Stimulated activated effector memory CD8-positive, alpha-beta T cell treated with anti-CD3 and anti-CD28 coated beads, Interleukin-12 subunit alpha, Interleukin-12 subunit beta, amount 100 ng/mL, for 72 hours (primary cell): ENCODE measurements at places on chromosomes 3 and 15.

DNA sequence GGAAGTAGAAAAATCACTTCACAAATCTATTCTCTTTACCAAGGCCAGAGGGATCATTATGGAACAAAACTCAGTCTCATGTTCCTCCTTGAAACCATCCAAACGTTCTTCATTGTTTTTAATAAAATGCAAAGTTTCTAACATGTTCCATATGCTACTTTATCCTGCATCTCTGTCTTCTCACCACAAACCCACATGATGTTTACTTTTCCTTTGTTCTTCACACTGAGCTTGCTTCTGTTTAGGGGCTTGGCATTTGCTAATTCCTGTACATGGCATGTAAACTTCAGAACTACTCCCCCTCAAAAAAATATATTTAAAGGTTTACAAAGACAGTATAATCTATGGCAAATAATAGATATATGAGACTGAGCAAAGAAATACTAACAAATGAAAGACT is 651.4 kb downstream of the OTOL1 start:
- no peak for DNase-seq

- DNase-seq = no peak
Observed at GRCh38 chr15:58665672-58666071, 83.8 kb downstream of the ADAM10 start.

GRCh38 chr3:4740397-4741105 is 238.7 kb upstream of the BHLHE40 start:
- peak; percentile 55 for DNase-seq

DNA sequence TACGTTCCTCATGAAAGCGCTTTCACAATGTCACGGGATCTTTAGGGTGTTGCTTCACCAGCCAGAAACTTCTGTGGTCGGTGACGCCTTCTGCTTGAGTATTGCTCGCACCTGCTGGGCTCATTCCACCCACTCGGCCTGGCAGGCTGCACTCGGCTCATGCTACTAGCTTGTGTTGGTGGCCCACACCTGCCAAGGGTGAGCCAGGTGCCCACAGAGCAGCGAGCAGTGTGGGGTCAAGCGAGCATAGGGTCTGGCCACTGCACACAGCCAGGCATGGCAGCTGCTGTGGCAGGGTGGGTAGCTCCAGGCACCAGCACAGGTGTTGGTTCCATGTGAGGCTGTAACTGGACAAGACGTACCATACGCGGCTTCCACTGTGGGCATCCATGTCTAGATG is 202.9 kb upstream of the CADM2 start:
- DNase-seq = no peak

GRCh38 chr3:72580900-72581299 is 267.3 kb downstream of the SHQ1 start:
- no peak for DNase-seq

- DNase-seq = no peak
Observed at GRCh38 chr3:141456301-141456625, 30.6 kb upstream of the RASA2 start.

GRCh38 chr3:182979103-182979673 is 1.1 kb downstream of the DCUN1D1 start:
- no peak for DNase-seq

- no peak for DNase-seq
Observed at GRCh38 chr15:51051776-51052175, 42.9 kb downstream of the TNFAIP8L3 start.

- DNase-seq = peak; percentile 64
Observed at GRCh38 chr15:92807971-92808571, 92.1 kb upstream of the CHD2 start.

- DNase-seq = no peak
Observed at GRCh38 chr3:10757021-10757820, 58.8 kb upstream of the SLC6A11 start.

DNA sequence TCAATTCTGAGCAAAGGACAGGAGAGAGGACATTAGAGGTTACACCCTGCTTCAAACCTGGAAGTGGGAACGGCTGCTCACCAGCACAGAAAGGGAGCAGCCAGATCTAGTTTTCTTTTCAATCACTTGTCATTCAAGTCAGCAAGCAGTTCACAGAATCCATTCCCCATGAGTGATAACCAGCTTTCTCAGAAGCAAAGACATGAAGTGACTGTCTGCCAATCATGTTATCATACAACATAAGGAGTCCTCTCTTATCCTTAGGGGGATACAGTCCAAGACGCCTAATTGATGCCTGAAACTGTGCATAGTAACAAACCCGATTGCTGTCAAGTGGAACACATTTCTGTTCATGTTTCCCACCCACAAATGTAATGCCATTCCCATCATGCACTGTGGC is 54.7 kb downstream of the FAM98B start:
- DNase-seq = no peak

DNA sequence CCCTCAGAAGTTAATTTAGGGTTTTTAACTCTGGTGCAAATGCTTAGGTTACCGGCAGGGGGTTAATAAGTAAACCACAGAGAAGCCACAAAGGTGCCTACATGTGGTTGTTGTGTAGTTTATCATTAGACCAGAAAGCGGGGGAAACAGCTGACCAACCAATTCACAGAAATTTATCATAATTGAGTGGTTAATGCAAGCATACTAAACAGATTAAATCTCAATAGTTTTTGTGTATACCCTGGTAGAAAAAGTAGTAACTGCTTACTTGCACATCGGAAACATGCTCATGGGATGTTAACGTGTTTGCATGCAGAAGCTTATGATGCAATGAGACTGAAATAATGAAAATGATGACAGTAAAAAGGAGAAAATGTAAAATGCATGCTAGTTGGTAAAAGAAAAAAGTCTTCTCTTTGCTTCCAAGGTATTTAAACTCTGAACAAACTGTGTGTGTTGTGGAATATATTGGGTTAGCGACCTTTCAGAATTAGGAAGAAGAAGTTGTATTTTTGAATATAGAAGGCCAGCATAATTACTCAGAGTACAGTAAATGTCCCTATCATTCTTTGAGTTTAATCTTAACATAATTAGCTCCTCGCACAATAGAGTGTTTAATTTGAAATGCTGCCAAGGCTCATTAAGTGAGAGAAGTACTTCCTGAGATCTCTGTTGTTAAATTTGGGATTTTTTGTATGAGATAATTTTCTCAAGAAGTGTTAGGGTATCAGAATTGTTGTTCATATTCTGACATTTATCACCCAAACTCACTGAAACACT is 316.2 kb downstream of the PTPRG start:
- no peak for DNase-seq

- peak; percentile 96 for DNase-seq
Observed at GRCh38 chr3:160565442-160566403, at the start of gene KPNA4. TSS of gene KPNA4 (minus strand) at chr3:160565571. CDS start at chr3:160565282, 289 bp downstream.

DNA sequence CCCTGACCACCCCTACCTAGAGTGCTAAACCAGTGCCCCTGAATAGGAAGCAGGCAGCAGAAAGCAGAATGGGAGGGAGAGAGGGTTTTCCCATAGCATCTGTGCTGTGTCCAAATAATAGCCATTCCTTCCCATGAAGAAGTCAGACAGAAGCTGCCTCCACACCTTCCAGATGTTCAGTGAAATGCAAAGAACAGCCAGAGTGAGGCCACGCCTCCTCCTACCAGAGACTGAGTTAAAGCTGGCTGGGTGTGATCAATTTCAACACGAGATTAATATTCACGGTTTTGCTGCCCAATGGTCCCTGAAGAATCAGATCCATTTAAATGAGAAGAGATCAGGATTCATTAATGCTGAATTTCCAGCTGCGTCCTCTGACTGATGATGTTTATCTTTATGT is 111.8 kb downstream of the SRGAP3 start:
- no peak for DNase-seq

- no peak for DNase-seq
Observed at GRCh38 chr3:198092276-198092675, 132.3 kb downstream of the LMLN start.

GRCh38 chr3:149898771-149899170 is 71.9 kb downstream of the PFN2 start:
- no peak for DNase-seq

DNA sequence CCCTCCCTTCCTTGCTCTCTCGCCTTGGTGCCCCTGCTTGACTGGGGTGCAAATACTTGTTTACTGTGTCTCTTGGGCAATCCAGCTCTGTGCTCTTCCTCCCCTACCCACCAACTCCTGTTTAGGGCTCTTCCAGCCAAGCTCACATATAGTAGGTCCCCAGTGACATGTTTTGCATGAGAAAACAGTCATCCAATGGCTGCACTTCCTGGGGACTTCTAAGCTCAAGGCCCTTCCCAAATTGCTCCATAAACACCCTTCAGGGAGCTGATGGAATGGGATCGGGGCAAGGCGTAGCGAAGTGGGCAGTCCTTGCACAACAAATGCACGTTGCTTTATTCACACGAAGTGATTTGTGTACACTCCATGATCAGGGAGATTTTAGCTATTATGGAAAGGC is 9.4 kb upstream of the COPG1 start:
- no peak for DNase-seq

- no peak for DNase-seq
Observed at GRCh38 chr3:141379250-141379966, 11.1 kb downstream of the ZBTB38 start.

DNA sequence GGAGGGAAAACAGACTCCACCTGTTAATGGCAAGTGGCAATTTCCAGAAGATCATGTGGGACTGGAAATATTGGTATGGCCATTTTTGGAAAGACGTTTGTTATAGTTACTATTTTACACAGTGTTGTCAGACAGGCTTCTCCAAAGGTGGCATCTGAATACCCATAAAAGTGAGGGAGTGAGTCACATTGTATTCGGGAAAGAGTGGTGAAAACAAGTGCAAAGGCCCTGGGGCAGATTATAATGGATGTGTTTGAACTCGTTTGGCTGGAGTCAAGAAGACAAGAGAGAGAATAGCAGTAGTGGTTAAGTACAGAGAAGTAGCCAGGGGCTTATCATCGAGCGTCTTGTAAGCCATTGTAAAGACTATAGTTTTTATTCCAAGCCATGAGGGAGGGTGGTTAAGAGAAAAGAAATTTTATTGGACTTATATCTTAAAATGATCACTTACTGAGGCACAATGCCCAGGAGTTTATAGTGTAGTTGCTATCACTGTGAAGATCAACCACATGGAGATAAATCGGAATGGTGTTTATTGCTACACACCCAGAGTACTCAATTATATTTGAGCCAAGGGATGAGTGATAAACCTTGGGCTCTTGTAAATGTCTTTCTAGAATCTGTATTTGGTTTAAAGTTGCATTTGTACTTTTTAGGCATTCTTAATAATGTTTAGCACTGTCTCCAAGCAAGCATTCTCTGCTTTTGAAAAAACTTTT is 212.8 kb upstream of the KBTBD8 start:
- DNase-seq = no peak
